ENCODE measurements at places on chromosomes 7 and 10.

GRCh38 chr7:112201411-112201810 lies 4.8 kb downstream of the DOCK4 start:
- no peak for DNase-seq

GRCh38 chr10:46234026-46234425 lies 52.8 kb upstream of the ANTXRL start:
- DNase-seq = no peak

- peak; percentile 26 for DNase-seq
Measured at GRCh38 chr7:1055956-1056784, 11.8 kb downstream of the GPR146 start.

- DNase-seq = no peak
Measured at GRCh38 chr10:5565671-5566581, 41.2 kb downstream of the CALML3 start.

DNA sequence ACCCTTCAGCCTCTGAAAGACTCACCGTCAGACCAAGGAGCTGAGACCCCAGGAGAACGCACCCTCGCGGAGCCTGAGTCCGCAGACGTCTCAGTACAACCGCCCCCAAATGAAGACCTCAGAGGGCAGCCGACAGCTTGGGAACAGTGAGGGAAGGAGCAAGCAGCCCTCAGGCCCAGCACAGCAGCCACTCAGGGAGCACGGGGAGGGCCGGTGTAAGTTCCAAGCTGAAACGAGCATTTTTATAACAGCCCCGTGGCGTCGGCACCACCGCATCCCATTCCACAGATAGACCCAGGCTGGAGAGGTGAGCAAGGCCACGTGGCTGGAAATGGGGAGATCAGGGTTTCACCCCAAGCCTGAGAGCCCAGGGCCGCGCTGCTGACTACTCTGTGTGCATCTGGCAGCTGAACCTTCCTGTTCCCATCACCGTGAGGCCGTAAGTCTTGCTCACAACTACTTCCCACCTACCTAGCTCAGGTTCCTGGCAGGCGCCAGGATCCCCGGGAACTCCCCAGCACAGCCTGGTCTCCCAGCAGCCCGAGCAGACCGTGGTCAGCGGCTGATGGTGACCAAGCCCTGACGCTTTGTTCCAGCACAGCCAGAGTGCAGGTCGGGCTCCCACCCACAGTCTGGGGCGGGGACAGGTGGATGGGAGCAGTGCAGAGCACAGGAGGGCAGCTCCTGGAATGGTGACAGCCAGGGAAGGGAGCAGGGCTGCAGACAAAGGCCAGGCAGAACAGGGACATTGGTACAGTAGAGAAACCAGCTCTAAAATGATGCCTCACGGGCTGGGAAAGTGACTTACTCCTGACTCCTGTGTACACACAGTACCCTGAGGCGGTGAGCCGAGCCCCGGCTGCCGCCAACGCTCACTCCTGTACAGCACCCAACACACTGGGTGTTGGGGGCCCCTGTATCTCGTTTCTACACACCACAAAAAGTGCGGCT lies 6.1 kb upstream of the NOM1 start:
- DNase-seq = no peak

DNA sequence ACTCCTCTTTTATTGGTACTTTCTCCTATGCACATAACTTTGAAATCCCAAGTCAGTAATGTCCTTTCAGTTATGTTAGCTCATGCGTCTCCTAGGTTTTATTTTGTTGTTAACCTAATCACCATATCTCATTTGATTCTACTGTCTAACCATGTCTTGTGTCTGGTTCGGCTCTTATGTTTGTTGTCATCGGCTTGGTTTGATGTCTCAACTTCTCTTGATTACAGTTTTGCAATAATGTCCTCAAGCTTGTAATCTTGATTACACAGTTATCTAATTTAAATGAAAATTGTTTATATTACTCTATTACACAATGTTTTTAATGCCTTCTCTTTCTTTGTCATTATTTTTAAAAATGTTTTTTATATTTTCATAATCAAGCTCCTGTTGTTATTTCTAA lies 35.9 kb upstream of the SEMA3A start:
- DNase-seq = no peak

DNA sequence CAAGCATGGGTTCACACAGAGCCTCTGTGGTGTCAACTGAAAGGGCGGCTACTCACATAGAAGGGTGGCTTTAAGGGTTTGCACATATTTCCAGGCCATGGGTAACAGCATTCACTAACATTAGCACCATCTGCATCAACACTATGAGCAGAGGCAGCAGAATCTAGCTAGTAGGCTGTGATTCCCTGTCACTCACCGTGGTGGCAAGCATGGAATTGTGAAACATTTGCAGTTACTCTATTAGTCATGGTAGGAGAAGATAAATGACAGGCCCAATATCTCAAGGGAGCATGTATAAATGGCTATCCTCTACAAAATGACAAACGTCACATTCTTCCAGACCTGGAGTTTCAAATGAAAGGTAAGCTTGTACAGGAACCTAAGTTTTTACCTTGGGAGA lies 32.2 kb upstream of the CUBN start:
- DNase-seq = no peak

- no peak for DNase-seq
Measured at GRCh38 chr7:37960483-37960882, 40.0 kb downstream of the EPDR1 start.

DNA sequence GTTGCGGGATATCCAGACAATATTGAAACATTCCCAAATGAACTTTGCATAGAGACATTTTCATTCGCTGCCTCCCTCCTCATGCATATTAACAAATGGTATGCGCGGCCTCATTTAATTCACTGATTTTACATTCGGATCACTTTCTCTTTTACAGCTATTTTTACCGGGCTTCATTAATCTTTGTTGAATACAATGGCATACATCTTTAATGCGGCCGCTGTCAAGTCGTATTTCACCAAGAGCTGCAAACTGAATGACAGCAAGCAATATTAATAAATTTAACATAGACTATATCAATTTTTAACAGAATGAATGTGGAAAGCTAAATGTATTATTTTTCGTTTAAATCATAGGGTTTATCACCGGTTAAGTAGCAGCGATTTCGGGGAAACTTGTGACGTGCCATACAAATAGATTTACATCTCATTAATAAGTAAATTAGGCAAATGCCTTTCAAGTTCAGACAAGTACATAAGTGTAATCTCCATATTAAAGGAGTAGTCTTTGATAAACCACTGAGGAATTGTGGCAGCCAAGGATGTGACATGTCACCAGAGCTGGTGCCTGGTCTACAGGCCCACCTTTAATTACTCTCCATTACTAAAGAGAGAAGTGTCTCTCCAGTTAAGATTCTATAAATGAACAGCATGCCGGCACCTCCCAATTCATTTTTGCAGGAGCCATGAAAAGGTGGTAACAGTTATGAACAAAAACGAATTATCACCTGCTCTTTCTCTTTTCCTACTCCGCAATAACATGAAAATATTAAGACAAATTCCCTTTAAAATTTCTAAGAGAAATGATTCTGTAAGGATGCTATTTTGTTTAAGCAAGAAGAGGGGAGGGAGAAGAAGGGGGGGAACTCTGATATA lies 568.9 kb upstream of the MKI67 start:
- no peak for DNase-seq

GRCh38 chr10:99920486-99920885 lies 89.3 kb downstream of the DNMBP start:
- no peak for DNase-seq

DNA sequence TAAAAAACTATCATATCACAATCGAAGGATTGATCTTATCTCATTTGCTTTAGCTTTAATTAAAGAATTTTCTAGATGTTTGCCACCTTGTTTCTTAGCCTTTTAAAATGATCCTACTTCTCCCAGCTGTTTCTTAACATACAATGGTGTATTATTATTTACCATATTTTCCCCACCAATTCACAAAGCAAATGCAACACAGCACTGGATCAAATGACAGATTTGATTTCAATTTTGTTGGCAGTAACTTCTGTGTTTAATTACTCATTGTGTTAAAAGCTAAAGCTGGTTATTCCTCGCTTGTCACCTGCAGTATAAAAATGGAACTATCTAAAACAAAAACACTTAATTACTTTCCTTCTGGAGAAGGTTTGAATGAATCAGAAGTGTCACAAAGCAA lies 19.6 kb downstream of the SVIL start:
- no peak for DNase-seq

DNA sequence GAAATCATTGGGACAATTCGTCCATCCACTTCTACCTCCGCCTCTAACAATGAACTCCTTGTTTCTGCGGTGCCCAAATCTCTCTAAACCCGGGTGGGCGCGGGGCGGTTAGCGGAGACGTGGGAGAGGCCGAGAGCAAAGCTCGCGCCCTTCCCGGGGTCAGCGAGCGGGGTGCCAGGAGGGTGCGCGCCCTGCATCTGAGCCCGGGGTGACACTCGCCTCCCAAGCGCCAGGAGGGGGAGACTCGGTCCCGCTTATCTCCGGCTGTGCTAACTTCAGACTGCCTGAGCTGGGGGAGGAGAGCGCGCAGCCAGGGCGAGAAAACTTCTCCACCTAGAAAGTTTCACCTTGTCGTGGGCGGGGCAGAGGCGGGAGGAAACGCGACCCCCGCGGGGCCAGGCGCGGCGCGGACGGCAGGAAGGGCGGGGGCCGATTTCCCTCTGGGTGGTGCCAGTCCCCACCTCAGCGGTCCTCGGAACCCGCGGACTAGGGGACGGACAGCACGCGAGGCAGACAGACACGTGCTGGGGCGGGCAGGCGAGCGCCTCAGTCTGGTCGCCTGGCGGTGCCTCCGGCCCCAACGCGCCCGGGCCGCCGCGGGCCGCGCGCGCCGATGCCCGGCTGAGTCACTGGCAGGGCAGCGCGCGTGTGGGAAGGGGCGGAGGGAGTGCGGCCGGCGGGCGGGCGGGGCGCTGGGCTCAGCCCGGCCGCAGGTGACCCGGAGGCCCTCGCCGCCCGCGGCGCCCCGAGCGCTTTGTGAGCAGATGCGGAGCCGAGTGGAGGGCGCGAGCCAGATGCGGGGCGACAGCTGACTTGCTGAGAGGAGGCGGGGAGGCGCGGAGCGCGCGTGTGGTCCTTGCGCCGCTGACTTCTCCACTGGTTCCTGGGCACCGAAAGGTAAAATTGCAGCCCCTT lies at the start of gene MET:
TSS of gene MET (plus strand) at position 516 of the 915 bp plus-strand sequence. CDS start 26,889 bp downstream, outside the sequence.
- peak; percentile 98 for DNase-seq

DNA sequence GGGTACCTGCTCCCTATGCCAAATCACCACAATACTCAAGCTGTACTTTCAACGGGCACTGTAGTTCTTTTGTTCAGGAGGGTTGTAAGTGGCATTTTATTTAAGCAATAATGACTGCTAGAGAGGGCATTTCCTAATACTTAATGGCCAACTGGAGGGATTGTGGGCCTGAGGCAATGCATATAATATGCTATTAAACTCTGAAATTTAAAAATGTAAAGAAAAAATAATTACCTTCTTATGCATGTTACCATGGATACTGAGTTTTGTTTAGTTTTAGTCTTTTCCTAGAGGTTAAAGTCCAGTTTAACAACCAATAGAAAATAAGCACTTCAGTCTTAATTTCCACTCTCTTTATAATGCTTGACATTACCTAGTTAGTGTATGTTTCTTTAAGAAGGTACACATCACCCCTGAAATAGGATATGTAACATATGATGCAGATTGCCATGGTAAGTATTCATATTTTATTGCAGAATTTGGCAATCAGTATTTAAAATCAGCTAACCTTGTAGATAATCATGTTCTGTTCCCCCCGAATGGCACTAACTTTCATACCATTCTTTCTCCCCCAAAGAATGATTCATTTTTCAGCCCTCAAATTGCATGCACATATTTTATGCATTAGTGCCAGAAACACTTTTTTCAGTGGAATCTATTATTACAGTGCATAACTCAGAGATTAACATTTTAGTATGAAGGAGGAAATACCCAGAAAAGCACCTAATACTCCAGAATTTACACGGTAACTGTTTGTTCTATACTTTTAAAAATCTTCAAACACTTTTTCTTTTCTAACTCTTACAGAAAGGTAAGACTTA lies 90.3 kb upstream of the ZNF438 start:
- no peak for DNase-seq

DNA sequence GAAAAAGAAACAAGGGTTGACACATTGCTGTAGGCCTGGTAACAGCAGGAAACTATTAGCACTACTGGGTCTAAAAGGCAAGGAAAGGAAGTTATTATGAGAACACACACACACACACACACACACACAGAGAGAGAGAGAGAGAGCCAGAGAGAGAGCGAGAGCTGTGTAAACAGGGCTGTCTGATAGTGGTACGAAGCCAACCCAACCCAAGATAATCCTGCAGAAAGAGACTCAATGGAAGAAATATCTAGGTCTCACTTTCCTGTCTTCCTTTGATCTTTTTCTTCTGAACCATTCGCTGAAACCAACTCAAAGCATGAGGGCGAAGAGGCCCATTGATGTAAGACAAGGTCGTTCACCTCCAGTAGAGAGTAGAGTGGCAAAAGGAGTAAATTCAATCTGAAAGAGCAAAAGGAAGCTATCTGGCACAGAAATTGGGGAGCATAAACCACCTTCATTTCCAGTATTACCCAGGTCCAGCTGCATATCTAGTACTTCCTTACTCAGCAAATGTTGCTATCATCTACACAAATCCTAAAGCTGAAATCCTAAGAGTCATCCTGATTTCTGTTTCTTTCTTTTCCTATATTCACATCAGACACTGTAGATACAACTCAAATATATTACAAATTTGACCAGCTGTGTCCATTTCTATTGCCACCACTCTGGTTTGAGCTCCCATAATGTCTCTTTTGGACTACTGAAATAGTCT lies 110.2 kb downstream of the TMEM26 start:
- DNase-seq = no peak

- no peak for DNase-seq
Measured at GRCh38 chr7:112790586-112791003, 402 bp upstream of the TMEM168 start.

DNA sequence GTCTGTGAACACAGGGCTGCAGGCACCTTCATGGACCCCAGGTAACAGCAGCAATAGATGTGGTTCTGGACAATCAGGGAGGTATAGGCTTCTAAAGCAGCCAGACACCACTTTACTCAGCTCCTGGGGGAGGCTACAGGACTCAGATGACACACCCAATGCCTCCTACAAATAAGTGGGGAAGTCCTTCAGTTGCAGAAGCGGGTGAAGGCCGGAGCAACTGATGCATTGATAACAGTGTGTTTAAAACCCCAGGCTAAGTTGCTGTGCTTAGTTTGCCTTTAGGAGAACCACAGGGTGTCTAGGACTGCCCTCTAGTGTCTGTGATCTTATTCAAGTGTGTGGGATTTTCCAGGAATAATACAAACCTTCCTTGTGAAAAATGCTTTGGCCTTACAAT lies 5.9 kb upstream of the ITGA8 start:
- DNase-seq = peak; percentile 23

- DNase-seq = peak; percentile 29
Measured at GRCh38 chr10:31299119-31299518, 19.9 kb upstream of the ZEB1 start.

DNA sequence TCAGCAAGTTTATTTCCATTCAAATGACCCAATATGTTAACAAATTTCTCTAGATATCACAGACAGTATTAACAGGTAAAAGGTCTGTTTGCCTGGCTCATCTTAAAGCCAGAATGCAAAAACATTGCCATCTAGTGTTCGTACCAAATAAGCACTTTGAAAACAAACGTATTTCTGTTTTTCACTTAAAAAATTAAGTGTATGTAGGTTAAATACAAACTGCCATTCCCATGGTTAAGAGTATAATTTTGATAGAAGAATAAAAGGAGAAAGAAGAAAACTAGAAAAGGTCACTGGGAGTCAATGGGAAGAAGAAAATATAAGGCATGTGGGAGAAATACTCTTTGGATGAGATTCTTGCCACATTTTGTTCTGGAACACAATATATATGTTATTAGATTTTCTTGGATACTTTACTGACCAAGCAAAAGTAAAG lies 51.0 kb downstream of the ORC5 start:
- DNase-seq = peak; percentile 35

- DNase-seq = no peak
Measured at GRCh38 chr10:24384954-24385353, 176.0 kb downstream of the KIAA1217 start.

GRCh38 chr7:127652333-127653248 lies 597 bp downstream of the SND1 start:
- peak; percentile 15 for DNase-seq

Data from Caki2 (cell line).